ENCODE measurements at places on chromosomes 1 and 21.

GRCh38 chr21:43854773-43855633 is 10.0 kb upstream of the AGPAT3 start:
- DNase-seq, result no peak

GRCh38 chr1:204042516-204042915 is 30.4 kb upstream of the SOX13 start:
- DNase-seq, result no peak

DNA sequence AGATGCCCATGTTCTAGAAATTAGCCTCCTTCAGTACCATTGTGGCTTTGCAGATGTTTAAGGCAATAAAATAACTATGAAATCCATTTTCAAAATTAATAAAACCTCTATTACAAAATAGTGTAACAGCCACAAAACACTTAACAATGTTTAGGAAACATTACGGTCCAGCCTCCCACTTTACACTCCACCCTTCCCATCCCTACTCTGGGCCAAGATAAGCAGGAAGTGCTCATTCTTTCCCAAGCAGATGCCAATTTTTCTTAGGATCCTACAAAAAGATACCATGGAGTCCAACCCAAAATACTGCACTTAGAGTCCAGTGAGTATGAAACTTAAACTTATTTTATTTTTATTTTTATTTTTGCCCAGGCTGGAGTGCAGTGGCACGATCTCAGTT is 150.8 kb downstream of the NR5A2 start:
- DNase-seq, result no peak

DNA sequence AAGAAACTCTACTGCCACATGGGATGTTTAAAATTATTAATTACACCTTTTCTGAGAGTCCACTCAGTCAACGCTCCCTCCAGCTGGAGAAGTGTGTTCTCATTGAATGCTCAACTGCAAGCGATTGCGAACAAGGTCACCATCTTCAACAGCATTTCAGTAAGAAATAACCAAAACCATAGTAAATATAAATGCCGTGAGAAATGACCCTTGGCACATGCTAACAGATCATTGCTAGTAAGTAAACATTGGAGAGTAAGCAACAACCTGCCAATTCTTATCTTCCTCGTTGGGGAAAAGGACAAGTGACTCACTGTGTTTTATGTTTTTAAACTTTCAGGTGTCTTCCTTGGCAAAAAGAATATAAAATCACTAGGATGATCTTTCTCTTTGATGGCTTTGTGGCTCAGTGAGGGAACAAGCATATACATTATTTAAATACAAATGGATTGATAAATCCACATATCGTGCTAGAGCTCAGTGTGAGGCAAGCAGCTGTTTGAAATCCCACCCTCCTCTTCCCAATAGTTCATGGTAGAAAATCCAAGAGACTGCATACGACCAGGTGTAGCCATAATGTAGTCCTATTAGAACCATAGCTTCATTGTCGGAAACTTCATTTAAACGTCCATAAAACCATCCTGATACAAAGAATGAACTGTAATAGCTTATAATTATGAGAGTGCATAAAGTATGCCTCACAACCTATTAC is 214.6 kb downstream of the GRIK1 start:
- no peak for DNase-seq

DNA sequence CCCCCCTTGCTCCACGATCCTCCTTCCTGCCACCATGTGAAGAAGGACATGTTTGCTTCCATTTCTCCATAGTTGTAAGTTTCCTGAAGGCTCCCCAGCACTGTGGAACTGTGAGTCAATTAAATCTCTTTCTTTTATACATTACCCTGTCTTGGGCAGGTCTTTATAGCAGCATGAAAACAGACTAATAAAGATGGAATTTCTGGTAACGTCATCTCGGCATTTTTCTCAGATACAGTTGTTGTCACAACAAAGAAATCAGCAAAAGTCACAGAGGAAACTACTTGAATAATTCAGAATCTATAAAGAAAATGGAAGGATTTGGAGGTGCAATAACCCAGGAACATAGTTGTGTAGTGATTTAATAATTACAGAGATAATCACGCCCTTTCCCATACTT is 4.4 kb downstream of the APCS start:
- DNase-seq, result no peak

DNA sequence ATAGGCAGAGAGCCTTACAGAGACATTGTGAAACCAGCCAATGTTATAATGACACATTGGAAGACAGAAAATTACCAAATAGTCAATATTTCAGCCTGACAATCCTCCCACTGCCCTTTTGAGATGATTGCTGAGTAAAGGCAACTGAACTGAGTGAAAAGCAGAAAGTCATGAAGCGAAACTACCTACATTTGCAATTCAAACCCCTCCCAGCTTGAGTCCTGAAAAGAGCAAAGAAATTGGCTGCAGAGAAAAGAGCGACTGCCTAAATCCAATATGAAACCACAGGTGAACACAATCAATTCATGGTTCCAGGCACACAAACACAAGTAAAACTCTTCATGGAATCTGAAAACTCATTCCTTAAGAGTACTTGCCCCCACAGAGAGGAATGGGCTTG is 143.4 kb upstream of the CHRM3 start:
- no peak for DNase-seq

GRCh38 chr21:45130324-45130774 is 56.0 kb downstream of the ADARB1 start:
- no peak for DNase-seq

DNA sequence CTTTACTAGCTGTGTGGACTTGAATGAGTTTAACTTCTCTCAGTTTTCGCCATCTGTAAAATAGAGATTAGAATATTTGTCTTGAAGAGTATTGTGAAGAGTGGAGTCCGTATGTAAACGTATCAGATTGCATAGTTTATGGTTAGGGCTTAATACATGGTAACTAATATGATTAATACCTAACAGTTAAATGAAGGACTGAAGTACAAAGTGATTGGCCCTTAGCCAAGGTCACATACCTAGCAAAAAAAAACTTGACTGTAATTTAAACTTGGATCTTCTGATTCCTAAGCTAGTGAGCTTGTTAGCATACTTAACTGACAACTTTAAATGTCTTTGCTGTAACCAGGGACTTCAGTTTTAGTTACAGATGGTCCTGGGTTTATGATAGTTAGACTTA is 1.9 kb downstream of the GIPC2 start:
- no peak for DNase-seq

DNA sequence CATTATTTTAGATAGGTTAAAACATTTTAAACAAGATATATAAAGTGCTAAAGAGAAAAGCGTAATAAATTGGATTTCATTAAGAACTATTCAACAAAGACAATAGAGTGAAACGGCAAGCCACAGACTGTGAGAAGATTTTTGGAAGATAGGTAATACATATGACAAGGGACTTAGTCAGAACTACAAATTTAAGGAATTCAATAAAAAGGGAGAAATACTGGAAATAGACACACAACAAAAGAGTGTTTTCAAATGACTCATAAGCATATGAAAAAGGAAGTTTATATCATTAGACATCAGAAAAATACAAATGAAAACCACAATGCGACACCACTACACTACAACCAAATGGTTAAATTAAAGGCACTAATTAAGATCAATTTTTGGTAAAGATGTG is 90.5 kb downstream of the GDAP2 start:
- DNase-seq, result no peak

GRCh38 chr1:206506405-206507283 is 687 bp upstream of the RASSF5 start:
- DNase-seq, result no peak

DNA sequence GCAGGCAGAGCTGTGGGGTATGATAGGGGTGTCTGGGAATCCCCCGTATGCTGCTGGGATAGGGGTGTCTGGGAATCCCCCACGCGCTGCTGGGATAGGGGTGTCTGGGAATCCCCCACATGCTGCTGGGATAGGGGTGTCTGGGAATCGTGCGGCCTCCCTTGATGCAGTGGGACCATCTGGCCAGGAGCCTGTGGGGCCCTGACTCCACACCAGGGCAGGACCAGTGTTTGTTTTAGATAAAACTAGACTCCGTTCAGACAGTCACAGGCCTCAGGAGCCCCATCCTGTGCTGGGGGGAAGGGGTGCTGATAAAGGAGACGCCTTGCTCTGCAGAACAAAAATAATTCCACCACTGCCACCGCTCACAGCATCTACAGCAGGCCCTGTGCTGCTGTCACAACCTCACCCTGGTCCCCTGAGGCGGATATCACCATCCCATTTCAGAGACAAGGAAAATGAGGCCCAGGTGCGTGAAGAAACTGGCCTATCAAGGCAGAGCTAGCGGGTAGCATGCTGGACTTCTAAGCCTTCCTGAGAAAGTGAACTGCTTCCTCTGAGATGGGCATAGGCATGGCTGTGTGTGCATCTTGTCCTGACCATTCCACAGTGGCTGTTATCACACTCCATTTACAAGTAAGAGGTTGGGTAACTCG is 24.0 kb downstream of the ECE1 start:
- no peak for DNase-seq

- no peak for DNase-seq
These were observed 24.4 kb downstream of the CD55 start for GRCh38 chr1:207345644-207346477.

DNA sequence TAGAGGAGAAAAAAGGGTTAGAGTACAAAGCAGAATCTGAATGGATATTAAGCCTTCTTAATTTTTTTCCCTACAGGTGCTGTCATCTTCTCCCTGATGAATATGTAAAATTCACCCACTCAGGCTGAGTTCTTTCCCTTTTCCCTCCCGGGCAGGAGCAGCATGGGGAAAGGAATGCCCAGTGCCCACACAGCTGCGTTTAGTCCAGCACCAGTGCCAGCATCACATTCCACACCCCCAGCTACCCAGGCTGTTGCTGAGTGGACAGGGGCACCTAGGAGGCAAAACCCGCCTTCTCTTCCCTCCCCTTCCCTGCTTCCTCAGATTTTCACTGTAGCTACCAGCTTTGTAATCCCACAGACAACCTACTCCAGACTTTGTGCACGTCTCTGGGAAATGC is 3.4 kb upstream of the CADM3 start:
- DNase-seq, result no peak

Measured in cortex of kidney (tissue), 1 donor.